ENCODE measurements at places on chromosomes 6 and 20.

GRCh38 chr6:37693079-37693478, 4.6 kb downstream of the MDGA1 start:
- no peak for DNase-seq

DNA sequence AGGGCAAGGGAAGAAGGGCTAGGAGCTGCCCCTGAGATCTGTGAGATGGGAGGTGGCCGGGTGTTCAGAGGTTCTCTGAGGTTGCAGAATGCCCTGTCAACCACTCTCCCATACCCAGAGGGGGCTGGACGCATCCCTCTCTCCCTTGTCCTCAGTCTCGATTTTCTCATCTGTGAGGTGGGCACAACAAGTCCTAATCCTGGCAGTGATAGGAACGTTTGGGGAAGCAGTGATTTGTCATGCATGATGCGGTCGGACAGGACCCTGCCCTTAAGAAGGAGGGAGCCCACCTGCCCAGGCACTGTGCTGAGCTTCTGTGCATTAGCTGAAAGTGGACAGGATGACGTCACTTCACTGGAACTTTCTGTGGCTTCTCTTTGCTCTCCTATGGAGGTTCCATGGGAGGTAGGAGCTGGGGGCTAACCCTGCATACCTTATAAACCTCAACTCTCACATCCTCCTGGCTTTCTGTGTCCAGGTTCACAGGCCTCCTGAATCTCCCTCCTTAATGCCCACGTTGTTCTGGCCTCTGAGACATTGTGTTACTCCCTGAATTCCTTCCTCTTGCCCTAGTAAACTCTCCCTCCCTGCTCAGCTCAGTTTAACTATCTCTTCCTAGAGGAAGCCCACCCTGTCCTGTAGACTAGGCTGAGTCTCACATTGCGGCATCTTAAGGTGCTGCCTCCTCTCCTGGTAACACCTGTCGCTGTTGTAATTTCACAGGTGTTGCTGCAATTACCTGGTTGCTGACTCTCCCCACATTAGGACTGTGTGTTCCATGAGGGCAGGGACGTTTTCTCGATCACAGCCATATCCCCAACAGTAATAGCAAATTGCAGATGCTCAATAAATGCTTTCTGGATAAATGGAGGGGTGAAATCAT, 30.1 kb upstream of the CSNK2A1 start:
- DNase-seq, result no peak

DNA sequence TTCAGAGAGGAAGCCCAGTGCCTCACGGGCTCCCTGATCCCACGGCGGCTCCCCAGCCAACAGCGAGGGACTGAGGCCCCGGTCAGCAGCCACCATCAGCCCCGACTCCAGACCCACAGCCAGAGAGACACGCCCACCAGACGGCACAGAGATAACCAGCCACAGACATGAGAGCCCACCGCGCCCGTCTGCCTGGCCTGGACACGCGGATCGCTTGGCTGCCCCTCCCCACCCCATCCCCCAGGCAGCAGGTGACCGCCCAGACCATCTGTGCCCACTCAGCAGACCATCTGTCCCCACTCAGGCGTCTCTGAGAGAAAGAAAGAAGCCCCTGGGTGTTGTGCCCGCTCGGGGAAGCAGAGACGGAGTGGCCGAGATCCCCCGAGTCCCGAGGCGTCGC, 55.5 kb upstream of the CHRNA4 start:
- DNase-seq, result no peak

DNA sequence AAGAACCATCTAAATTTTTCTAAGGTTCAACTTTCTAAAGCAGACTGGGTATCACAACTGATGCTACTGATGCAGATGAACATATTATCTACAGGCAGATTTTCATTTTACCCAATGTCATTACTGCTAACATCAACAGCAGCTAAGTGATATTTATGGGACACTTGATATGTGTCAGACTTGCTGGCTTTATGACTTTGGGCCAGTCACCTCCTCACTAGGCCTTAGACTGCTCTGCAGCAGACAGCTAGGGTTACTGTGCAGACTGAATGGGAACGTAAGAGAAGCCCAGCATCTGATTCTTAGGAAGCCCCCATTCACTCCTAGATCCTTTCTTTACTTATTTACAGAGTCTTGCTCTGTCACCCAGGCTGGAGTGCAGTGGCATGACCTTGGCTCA, 66.2 kb downstream of the MYH7B start:
- no peak for DNase-seq

- DNase-seq, result no peak
Measured at GRCh38 chr6:88177961-88178464, 11.9 kb upstream of the CNR1 start.

- no peak for DNase-seq
Measured at GRCh38 chr6:25302677-25303128, 23.5 kb downstream of the CARMIL1 start.

DNA sequence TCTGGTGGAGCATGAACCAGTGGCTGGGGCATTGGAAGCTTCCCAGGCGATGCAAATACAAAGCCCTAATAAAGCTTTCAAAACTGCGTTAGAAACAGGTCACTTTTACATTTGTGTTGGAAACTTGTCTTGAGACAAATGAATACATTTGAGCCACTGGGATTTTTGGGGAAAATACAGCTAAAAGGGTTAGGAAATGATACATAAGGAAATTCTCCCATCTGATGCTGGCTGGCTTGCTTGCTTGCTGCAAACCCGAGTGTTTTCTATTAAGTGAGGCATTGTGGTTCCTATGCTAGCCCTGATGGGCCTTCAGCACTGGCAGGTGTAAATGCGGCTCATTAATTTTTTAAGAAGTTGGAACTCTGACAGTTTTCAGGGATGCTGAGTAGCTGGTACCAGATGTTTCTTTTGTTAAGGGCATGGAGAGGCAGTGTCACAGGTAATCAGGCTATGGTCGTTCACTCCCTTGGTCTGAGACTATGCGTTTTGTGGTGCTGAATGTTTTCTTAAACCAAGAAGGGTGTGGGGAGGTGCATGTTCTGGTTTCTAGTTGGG, 35.2 kb downstream of the RREB1 start:
- DNase-seq, result no peak

DNA sequence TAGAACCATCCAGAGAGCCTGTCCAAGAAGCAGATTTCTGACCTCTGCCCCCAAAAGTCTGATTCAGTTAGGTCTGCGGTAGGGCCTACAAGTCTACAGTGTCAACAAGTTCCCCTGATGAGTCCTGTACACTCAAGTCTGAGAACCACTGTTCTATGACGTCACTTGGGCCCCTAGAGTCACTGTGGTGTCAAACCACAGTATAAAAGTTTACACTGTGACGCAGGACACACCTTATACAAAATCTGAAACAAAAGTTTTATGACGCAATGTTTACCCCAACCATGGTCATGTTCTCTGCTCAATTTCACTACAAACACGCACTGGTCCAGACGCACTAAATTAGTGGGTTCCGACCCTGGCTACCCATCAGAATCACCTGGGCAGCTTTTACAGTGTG, 17.9 kb downstream of the SLA2 start:
- no peak for DNase-seq

GRCh38 chr6:141552031-141552430, 580.7 kb upstream of the GJE1 start:
- no peak for DNase-seq

GRCh38 chr6:144804246-144804790, 519.2 kb downstream of the UTRN start:
- no peak for DNase-seq

DNA sequence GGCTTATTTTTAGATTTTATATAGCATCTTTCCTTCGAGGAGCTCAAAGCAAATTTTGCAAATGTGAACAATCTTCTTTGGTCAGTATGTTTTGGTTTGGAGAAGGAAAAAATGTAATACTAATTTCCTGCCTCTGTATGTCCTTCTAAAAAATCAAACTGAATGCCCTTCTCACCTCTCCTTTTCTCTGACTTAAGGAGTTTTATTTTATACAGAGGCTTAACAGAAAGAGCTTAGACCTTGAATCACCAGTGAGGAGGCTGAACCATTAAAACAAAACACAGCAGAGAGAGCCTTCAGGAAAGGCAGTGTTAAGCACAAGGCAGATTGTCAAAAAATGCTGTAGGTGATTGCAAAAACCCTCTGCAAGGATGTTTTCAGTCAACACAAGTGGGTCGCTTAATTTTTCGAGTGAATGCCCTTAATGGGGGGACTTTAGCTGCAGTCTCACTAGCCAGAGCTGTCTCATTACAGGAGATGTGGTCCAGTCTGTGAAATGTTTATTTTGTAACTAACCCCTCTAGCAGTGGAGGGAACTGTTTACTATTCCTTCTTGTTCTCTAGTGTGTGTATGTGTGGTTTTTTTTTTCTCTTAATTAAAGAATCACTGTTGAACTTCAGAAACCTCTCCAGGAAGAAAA, 481.3 kb upstream of the CITED2 start:
- DNase-seq, result no peak

GRCh38 chr20:7950387-7950786, 10.1 kb upstream of the HAO1 start:
- DNase-seq, result no peak

- DNase-seq, result no peak
Measured at GRCh38 chr20:51321343-51322163, 221.0 kb downstream of the NFATC2 start.

- no peak for DNase-seq
Measured at GRCh38 chr6:166346965-166347364, 4.6 kb upstream of the SFT2D1 start.

DNA sequence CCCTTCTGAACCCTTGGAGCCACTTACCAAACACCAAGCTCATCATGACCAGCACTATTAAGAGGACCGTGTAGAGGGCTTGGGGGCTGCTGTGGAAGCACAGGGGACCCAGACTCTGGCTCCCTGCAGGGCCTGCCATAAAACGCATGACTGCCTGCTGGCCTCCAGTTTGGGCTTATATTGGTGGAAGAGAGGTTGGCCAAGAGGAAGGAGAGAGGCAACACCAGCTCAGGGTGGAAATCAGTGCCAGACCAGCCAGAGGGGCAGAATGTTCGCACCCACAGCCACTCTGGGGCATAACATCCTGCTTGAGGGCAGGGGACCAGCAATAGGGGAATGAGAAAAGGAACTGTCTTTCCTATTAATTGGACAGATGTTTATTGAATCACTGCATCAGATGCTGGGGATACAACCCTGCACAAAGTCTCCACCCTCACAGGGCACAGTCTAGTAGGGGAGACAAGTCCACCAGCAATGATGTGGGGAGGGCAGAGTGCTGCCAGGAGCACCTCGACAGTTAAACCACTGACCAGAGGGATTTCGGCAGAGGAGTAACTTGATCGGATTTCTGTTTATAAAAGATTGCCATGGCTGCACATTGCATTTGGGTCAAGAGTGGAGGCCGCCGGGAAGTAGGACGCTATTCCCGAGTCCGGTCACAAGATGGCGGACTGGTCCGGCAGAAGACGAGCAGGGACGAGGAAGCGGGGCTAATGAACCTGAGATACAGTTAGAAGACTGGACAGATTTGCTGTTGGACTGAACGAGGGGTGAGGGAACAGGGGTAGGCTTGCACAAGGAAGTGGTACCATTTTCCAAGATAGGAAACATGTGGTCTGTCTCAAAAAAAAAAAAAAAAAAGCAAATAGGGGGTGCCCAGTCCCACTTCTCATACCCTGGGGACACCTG, at the start of gene LY6G5C:
Gene LY6G5C (minus strand): TSS at position 842 of the 909 bp plus-strand sequence. CDS start 694 bp downstream, at position 148.
- DNase-seq, result peak; percentile 52

GRCh38 chr6:133833949-133834359, 55.0 kb upstream of the TCF21 start:
- DNase-seq, result no peak

GRCh38 chr6:3966426-3966825, 112.5 kb downstream of the FAM217A start:
- DNase-seq, result no peak

DNA sequence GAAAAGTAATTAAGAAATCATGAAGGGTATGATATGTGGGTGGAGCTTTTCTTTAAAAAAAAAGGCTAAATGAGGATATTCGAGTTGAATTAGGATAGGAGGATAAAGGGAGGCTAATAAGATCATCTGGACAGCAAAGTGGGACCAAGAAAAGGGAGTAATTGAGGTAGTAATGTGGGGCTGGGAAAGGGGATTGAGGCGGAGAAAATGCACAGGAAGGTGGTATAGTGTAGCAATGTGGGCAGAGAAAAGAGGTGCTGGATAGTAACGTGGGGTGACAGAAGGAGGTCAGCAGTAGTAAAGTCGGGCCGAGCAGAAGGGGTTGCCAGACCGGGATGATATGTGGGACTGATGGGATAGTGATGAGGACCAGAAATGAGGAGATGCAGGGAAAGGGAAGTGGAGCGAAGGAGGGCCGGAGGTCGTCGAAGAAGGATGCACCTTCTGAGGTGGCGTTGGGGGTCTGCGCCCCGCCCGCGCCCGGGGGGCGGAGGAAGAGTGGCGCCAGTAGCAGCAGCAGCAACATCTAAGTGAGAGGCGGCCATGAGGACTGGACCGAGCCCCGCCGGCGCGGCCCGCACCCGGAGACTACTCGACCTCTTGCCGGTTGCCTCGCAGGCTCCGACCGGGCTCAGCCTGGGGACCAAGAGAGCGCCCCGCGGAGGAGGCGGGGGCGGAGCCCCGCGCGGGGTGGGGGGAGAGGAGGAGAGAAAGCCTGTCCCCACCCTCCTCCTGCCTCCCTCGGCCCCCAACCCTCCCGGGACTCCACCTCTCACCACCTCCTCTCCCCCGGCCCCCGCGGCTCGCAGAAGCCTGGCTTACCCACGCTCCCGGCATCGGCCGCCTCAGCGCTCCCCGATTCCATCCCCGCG, 887 bp downstream of the GABBR1 start:
- DNase-seq, result peak; percentile 53

- DNase-seq, result no peak
Measured at GRCh38 chr6:154161689-154162088, 122.6 kb downstream of the OPRM1 start.

DNA sequence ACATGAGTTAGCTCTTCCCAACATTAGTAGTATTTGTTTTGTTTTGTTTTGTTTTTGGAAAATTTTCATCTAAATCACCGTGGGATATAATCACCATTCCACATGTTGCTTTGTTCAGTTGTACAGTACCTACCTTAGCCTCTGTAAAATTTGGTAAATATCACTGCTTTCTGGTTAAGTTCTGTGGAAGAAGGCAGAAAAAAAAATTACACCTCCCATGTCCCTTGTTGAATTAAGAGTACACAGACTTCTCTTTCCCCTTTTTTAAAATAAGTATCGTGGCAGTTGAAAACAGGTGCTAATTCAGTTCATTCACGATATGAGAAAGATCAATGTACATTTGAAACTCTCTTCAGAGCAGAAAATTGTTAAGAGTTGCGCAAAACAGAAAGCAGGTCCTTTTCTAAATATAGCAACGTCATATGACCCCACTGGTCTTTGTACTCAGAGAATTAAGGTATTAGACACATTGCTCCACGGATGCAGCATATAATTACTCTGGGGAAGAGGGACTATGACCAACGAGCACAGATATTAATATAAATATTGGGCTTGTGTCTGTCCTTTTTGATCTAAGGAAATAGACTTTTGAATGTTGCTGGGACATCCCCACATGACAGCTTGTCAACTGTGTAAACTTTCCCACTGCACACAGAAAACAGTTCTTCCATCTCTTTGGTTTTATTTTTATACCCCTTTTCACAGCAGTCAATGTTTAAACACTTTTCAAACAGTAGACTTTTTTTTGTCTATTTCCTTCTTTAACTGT, 58.6 kb upstream of the ZNF217 start:
- no peak for DNase-seq

GRCh38 chr6:139650941-139651340, 276.5 kb upstream of the CITED2 start:
- DNase-seq, result no peak

DNA sequence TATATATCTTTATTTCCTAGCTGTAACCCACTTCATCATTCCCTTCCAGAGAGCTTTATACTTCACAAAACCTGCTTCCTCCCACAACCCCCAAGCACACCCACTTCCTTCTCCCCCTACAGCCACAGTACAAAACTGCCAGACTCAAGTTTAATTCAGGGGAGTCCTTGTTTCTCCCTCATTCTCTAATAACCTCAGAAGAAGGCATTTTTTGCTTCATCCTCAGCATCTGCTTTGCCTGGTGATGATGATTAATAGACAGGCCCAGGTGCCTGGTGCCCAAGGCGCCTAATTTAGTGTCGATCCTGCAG, 414.3 kb downstream of the KIF16B start:
- DNase-seq, result no peak

All from activated CD4-positive, alpha-beta T cell treated with anti-CD3 and anti-CD28 coated beads, Interleukin-2, amount 50 U/mL, for 1 hour (primary cell).